ENCODE measurements at places on chromosomes 6 and 20.

DNA sequence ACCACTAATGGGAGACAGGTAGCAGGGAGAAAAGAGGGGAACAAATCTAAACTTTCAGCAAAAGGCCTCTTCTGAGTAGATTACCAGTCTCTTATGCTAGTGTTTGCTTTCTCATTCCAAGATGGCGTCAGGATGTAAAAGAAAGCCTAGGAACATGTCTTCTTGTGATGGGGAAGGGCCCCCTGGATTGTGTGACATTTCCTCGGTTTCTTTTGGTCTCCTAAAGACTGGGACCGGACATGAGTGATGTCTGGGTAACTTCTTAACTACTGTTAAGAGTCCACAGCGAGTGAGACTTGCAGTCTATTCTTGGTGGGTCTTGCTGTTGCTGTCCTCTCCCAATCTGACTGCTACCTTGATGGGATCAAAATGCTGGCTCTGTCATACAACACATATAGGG is 60.3 kb downstream of the ADGRB3 start:
- no peak for DNase-seq

DNA sequence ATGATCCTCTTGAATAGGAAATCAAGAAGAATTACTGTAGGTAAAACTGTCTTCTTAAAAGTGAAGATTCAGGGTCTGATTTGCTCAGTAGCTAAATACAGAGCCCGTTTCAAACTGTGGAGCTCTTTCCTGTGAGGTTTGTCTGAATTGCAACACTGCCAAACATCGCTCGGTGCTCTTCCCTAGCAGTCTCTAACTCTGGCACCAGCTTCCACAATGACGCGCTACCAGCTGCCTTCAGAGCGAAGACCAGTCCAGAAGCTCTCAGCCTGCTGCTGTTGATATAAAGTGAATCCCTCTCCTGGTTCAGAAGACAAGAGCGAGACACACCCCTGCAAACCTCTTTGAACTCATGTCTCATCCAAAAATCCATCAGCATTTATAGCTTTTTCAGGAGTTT is 447.0 kb downstream of the LMBRD1 start:
- DNase-seq: peak; percentile 72

- DNase-seq: no peak
These were observed 391.5 kb upstream of the MANEA start for GRCh38 chr6:95185874-95186273.

DNA sequence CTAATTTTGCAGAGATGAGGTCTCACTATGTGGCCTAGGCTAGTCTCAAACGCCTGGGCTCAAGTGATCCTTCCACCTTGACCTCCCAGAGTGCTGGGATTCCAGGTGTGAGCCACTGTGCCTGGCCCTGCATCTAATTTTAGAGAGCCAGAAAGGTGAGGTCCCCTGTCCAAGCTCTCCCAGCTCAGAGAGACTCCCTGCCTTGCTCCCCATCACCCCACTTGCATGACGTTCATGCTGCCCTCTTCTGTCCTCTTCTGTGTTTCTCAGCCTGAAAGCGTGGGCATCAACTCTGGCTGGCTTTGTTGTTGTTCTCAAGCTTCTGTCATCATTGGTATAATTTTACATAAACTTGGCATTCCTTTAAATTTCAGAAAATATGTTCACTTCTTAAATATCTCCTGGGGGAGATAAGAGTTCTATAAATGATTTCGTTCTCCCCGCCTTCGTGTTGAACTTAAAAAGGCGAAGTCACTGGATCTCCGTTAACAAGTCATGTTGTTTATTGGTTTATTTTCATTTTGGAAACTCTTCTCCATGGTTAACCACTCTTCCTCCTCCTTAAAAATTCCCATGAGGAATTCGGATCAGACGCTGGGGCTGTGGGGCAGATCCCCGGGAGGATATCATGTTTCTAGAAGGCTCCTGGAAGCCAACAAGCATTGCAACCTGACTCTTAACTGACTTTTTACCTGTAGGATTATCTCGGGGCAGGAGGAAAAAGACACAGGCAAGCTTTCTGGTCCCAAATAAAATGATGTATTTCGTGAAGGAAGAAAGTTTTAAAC is 13.2 kb upstream of the PARD6B start:
- no peak for DNase-seq

GRCh38 chr20:43914311-43915210 is at the start of gene TOX2:
TOX2 (plus strand) TSS chr20:43914852; CDS start chr20:43914892, 40 bp downstream.
- DNase-seq: peak; percentile 62

- no peak for DNase-seq
These were observed 23.8 kb downstream of the FARS2 start for GRCh38 chr6:5285081-5285480.
